ENCODE measurements at places on chromosomes 12 and 14. TPM values are rescaled to one million over a fixed set of nuclear protein-coding genes. Genes with fewer than 3 reads are reported as not detected.

STXBP6 gene
- total RNA-seq = not detected

ALDH1L2 gene
- 0.10 TPM for total RNA-seq

SPIC gene
- total RNA-seq = not detected

RDH12 gene
- total RNA-seq = not detected

TMPRSS12 gene
- total RNA-seq = not detected

KIF5A gene
- 0.89 TPM for total RNA-seq

HOXC11 gene
- not detected for total RNA-seq

TCL1B gene
- not detected for total RNA-seq

DACT1 gene
- 1.2 TPM for total RNA-seq

OR4E2 gene
- total RNA-seq = not detected

FSCB gene
- not detected for total RNA-seq

ELK3 gene
- total RNA-seq = 33.9 TPM

PCED1B gene
- 58.7 TPM for total RNA-seq

INSM2 gene
- total RNA-seq = not detected

SAMD4A gene
- total RNA-seq = 0.62 TPM

DPPA3 gene
- total RNA-seq = not detected

MYL2 gene
- total RNA-seq = not detected

PAPLN gene
- total RNA-seq = 0.46 TPM

KRT72 gene
- total RNA-seq = 12.3 TPM

EIF2S3B gene
- total RNA-seq = 0.97 TPM

TC2N gene
- 216 TPM for total RNA-seq

BDKRB2 gene
- total RNA-seq = not detected

DTX1 gene
- total RNA-seq = 0.25 TPM

DIO2 gene
- not detected for total RNA-seq

PAH gene
- total RNA-seq = not detected

XPOT gene
- total RNA-seq = 88.2 TPM

CCDC177 gene
- total RNA-seq = not detected

ASPG gene
- total RNA-seq = not detected

KLRC3 gene
- not detected for total RNA-seq

SLC16A7 gene
- 41.9 TPM for total RNA-seq

CNTN1 gene
- not detected for total RNA-seq

CMAS gene
- total RNA-seq = 36.0 TPM

SERPINA3 gene
- not detected for total RNA-seq

FOXG1 gene
- total RNA-seq = not detected

TMTC1 gene
- not detected for total RNA-seq

CPNE6 gene
- not detected for total RNA-seq

ABCD4 gene
- 59.6 TPM for total RNA-seq

CACNA2D4 gene
- 16.4 TPM for total RNA-seq

DHH gene
- total RNA-seq = not detected

COX8C gene
- total RNA-seq = not detected

CGRRF1 gene
- total RNA-seq = 9.7 TPM

TOMM20L gene
- not detected for total RNA-seq

BCL2L14 gene
- 6.5 TPM for total RNA-seq

GPR84 gene
- 0.33 TPM for total RNA-seq

WNT5B gene
- not detected for total RNA-seq

KRT84 gene
- total RNA-seq = not detected

STYK1 gene
- 0.35 TPM for total RNA-seq

RND1 gene
- total RNA-seq = 1.1 TPM

TMEM116 gene
- 16.6 TPM for total RNA-seq

GLI1 gene
- total RNA-seq = 0.52 TPM

GAPDH gene
- total RNA-seq = 4,459 TPM

IGFBP6 gene
- not detected for total RNA-seq

RTL1 gene
- total RNA-seq = not detected

DDX54 gene
- total RNA-seq = 72.0 TPM

NOVA1 gene
- not detected for total RNA-seq

TCL1A gene
- total RNA-seq = not detected

ACACB gene
- total RNA-seq = 10.3 TPM

CTSG gene
- not detected for total RNA-seq

GUCY2C gene
- total RNA-seq = not detected
